ENCODE measurements at places on chromosomes 1 and 21.

DNA sequence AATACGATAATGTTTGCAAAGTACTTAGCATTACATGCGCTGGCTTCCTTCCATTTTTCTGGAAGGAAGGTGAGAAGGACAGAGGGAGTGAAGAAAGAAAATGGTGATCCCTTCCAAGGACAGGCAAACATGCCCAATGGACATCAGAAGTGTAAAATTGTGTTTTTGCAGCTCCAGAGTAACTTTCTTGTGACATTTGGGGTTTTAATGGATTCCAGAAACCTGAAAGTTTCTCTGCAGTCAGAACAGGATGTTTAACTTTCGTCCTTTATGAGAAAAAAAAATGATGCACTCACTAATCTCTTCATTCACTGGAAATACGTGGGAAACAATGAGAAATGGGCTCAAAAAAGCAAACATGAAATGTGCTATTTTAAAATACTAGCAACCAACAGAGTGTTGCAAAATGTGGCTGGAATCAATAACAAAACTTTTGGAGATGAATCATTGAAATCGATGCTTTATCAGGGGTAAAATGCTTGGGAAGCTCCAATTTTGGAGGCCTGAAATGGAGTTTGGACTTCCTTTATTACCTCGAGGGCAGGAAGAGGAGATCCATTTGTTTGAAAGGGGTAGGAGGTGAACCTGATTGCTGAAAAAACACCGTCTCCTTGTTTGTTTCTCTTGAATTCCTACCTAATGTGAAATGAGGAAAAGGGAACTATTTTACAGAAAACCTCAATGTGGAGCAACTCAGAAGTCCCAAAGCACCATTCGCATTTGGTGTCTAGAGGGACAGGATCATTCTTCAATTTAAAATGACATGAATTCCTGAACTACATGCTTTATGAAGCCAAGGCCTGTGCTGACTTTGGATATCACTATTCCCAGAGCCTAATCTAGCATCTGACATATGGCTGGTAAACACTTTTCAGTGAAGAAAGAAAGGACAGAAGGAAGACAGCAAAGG, 129.5 kb downstream of the TRABD2B start:
- no peak for DNase-seq

DNA sequence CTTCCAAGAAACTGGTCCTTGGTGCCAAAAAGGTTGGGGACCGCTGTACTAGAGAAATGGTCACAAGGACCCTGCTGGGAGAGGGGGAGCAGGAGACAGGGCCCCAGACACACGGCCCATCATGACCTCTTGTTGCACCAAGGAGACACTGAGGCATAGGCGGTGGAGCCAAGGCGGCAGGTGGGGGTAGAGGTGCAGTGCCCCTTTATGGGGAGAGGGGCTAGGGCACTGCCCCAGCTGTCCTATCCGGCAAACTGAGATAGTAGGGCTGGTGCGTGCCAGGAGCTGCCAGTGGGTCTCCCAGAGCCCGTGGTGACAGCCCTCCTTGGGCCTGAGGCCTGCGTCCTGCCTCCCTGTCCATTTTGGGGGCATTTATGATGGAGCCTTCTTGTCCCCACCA, 20.3 kb downstream of the TNNT2 start:
- DNase-seq, result no peak

DNA sequence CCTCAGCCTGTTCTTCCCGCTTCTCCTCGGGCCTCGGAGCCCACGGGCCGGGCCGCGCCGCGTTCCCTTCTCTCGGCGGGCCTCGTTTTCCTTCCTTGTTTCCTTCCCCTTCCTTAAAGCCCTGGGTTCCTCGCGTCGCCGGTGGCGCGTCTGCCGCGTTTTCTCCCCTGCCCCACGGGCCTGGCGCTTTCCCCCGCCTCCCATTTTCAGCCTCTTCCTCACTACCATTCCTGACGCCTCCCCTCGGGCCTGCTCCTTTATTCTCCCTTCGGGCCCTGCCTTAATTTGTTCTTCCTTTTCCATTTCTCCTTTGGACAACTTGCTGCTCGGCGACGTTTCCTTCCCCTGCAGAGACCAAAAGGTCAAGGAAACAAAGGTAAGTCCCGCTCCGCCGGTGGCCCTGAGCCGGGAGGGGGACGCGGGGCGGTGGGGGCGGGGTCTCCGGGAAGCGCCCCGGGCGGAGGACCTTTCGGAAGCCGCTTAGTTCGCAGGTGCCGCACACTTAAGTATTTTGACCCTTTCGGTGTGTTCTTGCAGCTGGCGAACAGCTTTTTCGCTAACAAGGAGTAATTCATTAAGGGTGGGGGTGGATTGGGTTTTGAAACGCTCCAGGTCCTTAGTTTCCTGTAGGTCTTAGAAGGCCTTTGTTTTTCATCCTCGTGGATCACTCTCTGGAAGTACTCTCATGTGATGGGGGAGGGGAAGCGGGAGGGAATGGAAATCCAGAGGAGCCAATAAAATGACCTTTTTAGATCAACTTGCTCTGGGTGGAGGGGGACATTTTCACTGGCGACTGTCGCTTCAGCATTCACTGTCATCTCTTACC, 780 bp downstream of the YTHDF2 start:
- DNase-seq, result peak; percentile 94

GRCh38 chr21:29376556-29376955, 77.8 kb downstream of the BACH1 start:
- DNase-seq, result peak; percentile 31

GRCh38 chr1:115402753-115403184, 64.7 kb upstream of the NGF start:
- no peak for DNase-seq

DNA sequence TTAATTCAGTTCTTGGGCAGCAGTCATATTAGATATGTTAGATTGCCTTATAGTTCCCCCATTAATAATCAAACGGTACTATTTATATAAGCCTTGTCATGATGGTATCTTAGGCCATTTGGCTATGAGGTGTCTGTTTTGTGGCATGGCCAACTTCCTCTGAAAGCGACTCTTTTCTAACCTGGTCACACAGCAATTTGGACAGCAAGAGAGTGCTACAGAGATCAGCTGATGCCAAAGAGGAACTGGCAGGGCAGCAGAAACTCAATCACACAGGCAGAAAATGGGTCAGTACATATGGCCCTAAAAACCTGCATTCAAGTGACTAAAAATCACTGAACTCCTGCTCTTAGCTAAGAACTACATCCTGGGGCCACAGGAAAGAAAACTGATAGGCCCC, 13.4 kb upstream of the MUTYH start:
- DNase-seq, result no peak

DNA sequence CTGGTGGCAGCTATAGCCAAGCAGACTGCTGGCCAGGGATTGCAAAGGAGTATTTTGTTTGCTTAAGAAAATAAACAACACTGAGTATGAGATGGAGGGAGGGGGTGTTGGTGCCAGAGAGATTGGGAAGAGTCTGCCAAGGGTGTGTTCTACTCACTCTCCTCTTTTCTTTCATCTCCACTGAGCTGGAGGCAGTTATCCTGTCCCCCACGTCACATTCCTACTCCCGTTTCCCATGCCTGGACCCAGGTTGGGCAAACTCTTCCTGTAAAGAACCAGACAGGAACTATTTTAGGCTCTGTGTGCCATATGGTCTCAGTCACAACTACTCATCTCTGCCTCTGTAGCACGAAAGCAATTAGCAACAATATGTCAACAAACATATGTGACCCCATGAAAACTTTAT, 1.4 kb upstream of the IL24 start:
- no peak for DNase-seq

DNA sequence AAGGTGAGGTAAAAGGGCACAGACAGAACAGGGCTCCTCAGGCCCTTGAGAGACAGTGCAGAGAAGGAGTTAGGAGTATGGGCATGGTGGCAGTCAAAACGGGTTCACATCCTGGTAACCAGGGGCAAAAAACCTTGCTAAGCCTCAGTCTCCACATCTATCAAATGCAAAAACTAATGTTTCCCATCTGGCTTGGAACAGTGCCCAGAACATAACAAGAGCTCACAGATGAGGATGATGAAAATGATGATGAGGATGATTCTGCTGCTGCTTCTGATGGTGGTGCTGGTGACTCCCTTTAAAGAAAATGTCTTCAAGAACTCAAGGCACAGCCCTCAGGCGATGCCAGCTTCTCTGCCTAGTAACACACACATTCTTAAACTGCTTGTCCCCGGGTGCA, 24.1 kb downstream of the HHIPL2 start:
- DNase-seq, result no peak

DNA sequence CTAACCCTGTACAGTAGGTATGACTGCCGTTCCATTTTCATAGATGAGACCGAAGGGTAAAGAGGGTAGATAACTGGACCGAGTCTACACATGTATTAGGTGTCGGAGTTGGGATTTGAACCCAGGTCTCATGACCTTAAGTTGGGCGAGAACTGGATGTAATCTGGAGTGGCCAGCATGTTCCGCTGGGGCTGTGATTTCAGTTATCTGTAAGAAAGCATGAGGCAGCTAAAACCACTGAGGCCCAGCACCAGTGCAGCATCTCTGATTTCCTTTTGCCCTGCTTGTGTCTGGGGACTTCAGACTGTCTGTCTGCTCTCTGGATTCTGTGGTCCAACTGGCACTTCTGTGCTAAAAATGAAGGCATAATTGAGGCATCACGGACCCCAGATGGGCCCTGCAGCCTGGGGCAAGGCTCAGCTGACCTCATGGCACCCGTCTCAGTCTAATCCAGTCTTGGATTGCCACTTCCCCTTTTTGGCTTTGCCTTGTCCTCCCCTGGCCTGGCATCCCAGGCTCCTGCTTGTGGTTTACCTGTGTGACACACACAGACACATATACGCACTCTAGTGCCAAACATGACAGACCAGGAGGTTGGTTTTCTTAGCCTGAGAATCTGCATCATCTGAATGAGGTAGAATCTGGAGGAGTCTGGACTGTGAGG, 180.2 kb downstream of the KIF26B start:
- no peak for DNase-seq

GRCh38 chr1:41381692-41382479, 20.7 kb downstream of the FOXO6 start:
- no peak for DNase-seq

DNA sequence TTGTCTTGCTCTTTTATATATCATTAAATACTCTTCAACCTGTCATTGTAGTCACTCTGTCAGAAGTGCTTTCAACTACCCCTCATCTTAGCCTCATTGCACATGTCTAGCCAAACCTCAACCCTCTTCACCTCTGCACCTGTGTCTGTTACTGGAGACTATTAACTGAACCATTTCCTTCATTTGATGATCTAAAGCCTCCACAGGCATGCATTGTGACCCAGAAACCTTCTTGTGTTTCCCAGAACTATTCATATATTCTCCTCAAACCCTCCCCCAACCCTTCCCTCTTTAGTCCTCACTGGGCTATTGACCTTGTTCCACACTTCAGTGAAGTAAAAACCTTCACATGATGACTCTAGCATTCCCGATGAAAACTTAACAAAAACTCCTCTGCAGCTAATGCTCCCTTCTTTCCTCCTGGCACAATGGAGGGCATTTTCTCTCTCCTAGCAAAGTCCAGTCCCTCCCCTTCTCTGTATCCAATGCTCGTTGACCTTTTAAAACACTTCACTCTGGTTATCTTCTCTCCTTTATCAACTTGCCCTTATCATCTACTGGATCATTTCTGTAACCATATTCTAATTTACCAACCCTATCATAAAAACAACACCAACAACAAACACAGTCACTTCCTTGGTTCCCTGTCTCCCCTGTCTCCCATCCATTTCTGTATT, 86.1 kb downstream of the BACH1 start:
- peak; percentile 15 for DNase-seq

DNA sequence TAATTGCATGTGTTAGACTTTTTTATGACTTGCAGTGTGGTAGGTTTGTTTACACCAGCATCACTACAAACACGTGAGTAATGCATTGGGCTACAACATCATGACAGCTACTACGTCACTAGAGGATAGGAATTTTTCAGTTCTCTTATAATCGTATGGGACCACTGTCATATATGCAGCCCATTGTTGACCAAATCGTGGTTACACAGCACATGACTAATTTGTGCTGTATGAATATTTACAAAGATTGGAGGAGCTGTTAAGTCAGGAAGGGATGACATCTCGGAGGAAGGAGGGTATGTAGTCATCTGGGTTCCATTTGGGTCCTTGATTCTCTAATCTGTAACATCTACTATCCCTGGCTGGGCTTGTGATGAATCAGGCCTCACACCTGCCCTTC, 270.9 kb downstream of the TNR start:
- no peak for DNase-seq

DNA sequence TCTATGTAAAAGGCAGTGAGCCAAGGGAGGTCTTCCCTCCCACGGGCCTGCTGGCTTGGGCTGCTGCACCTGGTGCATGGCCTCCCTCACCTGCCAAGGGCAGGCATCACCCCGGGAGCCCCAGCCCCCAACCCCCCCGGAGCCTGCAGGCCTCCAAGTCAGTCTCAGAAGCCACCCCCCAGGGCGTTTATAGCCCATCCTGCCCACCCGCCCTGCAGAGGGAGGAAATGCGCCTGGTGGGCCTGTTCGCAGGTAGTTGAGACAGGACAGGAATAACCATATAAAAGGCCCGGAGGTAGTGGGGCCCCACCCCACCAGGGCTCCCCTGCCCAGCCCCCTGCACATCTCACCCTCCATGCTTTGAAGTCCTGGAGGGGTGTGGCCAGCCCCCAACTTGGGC, 18.2 kb upstream of the ARF1 start:
- no peak for DNase-seq

DNA sequence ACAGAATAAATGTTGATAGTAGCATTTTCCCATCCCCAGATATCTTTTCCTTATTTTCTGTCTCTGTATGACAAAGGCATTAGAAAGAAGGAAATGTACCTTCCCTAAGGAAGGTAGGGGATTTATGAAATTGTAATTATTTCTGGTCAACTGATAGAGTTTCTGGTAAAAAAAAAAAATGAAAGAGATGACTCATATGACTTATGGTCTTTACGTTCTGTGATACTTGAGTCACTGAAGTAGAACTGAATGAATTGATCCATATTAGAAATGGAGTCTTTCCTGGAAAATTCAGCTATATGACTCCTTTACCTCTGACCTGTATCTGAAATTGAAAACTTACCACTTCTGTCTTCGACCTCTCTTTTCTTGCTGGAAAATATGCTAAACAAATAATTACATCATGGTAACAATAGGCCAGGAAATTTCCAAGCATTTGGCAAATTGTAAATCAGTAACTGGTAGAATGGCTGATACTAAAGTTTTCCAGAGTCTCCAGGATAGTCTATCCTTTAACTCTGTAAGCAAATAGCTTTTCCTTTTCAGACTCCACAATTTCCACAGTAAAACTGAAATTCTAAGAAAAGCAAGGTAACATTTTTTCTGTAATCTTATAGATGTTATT, 364.3 kb upstream of the PTBP2 start:
- no peak for DNase-seq

- DNase-seq, result peak; percentile 70
Observed at GRCh38 chr1:87399264-87399663, 70.6 kb downstream of the LMO4 start.

- DNase-seq, result no peak
Observed at GRCh38 chr1:32221581-32221979, 573 bp downstream of the TMEM234 start.

- DNase-seq, result no peak
Observed at GRCh38 chr1:33601751-33602150, 129.3 kb downstream of the ZSCAN20 start.

- DNase-seq, result peak; percentile 67
Observed at GRCh38 chr1:65209005-65209885, 61.2 kb downstream of the AK4 start.
